ENCODE measurements at places on chromosomes 2 and 18.

GRCh38 chr18:28372186-28372585 is 195.3 kb upstream of the CDH2 start:
- DNase-seq, result no peak

- DNase-seq, result no peak
These were observed 316.4 kb downstream of the AGAP1 start for GRCh38 chr2:235810252-235810651.

- no peak for DNase-seq
These were observed 289.3 kb upstream of the ZSWIM2 start for GRCh38 chr2:187138265-187138664.

GRCh38 chr18:22848615-22849014 is 84.5 kb upstream of the RBBP8 start:
- no peak for DNase-seq

DNA sequence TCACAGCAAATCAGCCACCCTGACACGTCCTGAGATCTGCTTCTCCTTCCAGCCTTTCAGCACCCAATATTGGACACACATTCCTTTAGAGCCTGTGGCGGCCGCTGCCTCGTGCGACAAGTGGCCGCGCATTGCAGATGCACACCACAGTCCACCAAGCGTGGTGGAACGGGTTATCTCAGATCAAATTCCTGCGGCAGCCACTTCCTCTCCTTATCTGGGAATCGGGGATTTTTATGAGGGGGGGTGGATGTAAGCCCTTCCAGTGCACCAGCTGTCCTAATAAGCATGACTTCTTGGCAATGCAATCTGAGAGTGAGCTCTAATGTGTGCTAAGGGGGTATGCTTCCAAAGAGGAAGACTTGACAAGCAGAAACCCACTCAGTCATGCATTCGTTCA is 18.3 kb upstream of the BMP10 start:
- DNase-seq, result no peak

DNA sequence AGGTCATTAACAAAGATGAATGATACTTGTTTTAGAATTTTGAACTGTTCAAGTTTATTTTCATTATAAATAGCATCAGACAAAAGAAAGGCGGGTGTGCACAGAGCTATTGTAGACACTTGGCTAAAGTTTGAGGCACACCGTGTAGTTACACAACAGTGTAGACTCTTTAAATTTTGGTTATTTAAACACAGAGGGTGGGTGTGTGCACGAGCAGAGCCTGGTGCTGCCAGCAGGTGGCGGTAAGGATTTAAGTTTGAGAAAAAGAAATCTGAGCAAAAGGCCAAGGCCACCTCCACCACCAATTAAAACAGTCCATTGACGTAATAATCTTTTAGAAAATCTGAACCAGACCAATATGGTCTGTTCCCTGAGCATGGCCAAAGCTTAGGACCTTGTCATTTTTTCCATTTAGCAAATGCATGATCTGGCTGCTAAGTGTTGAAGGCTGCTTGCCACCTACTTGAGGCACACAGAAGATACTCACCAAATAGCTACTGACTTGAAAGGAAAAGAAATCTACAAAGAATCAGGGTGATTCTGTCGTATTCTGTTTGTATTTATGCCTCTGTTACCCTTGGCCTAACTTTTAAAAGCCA is 14.3 kb downstream of the COPS7B start:
- DNase-seq, result no peak

DNA sequence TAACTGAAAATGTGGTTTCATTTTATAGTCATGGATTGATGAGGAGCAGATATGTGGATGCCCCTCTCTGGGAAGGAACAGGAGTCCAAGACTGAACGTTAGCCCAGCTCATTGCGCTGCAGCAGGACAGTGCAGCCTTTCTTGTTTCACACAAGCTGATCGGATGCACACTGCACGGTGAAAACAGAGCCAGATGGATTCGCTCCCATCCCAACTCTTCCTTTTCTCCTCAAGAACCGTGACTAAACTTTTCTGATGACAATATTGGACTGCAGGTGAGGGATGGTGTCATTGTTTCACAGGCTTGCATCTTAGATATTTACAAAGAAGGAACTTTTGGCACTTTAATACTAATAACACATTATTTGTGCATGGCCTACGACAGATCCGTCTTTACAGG is 33.8 kb upstream of the COPS8 start:
- DNase-seq, result no peak

GRCh38 chr2:230131366-230131765 is 62.6 kb upstream of the SLC16A14 start:
- no peak for DNase-seq

GRCh38 chr2:238263204-238264071 is 23.6 kb upstream of the HES6 start:
- DNase-seq, result peak; percentile 65

GRCh38 chr2:193566886-193567285 is 1372.2 kb upstream of the TMEFF2 start:
- DNase-seq, result no peak
